ENCODE measurements at places on chromosomes 12 and 14. TPM values are rescaled to one million over a fixed set of nuclear protein-coding genes. Genes with fewer than 3 reads are reported as not detected.
A peak's percentile ranks its signal among the peaks of the same experiment; 100 is the strongest.

- no peak for DNase-seq
These were observed 7.2 kb downstream of the CD9 start for GRCh38 chr12:6207259-6207925.

GRCh38 chr12:102023343-102023930 lies 38.4 kb downstream of the WASHC3 start:
- DNase-seq, result peak; percentile 41

The SLC25A47 gene
- not detected for total RNA-seq

- DNase-seq, result no peak
These were observed 35.9 kb upstream of the PWP1 start for GRCh38 chr12:107649661-107650061.

The GPR65 gene
- total RNA-seq, result 0.05 TPM

GRCh38 chr12:75738486-75738885 lies 227.1 kb upstream of the KRR1 start:
- peak; percentile 95 for DNase-seq

The RPS6KL1 gene
- total RNA-seq, result 23.6 TPM

GRCh38 chr14:50926851-50927386 lies 17.4 kb downstream of the PYGL start:
- no peak for DNase-seq

- peak; percentile 61 for DNase-seq
These were observed 40.9 kb downstream of the ATL1 start for GRCh38 chr14:50600849-50601248.

- no peak for DNase-seq
These were observed 9.9 kb upstream of the ASPG start for GRCh38 chr14:104075530-104076151.

The SYT1 gene
- total RNA-seq, result 44.6 TPM

GRCh38 chr14:86196471-86196870 lies 666.5 kb downstream of the FLRT2 start:
- DNase-seq, result no peak

The SERPINA1 gene
- total RNA-seq, result not detected

GRCh38 chr14:42138406-42138805 lies 531.7 kb downstream of the LRFN5 start:
- no peak for DNase-seq

DNA sequence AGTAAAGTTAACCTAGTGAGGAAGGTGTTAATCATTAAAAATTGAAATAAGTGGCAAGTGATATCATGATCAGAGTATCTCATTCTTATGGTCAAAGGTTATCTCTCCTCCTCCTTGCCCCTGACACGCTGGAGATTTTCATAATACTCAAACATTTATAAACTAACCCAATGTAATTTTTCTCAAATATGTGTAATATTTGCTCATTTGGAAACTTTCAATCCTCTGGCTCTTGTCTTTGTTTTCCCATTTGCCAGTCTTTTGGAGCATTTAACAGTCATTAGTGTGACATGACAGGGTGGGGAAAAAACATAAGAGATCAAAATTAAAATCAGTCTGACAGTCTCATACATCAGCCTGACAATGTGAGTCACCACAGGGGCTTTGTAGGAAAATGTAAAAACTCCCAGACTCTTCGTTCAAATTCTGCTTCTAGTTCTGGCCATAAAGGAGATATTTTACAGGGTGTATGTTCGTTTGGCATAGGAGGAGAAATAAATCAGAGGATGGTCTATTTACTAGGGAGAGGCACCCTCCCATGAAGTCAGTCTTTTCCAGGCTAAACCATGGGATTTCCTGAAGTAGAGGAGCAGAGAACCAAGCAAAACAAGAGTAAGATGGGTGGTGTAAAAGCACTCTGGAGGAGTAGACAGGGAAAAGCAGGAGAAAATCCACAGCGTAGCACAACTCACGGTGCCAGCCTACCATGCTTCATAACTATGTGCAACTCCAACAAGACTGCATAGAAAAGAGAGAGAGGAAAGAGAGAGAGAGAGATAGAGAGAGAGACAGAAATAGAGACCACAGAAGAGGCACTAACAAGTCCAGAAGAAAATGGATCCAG lies 369.2 kb upstream of the PDE3A start:
- DNase-seq, result no peak

DNA sequence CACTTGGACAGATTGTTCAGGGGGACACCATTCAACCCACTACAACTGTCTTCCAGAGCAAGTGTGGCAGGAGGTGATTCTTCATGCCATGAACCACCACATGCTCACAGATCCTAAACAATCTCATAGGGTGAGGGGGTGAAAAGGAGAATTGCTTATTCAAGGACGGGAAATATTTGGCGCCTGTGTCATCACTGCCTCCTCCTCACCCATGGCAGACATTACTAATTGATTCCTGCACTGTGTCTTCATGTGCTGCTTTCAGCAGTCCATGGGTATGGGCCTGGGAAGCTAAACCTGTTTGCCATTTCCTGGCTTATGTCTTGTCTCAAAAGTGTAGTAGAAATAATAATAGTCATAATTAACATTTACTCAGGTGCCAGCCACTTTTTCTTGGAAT lies 31.3 kb downstream of the MMAB start:
- no peak for DNase-seq

- DNase-seq, result no peak
These were observed 151.2 kb upstream of the CRY1 start for GRCh38 chr12:107244584-107244983.

- DNase-seq, result peak; percentile 29
These were observed 75.9 kb downstream of the CCDC92 start for GRCh38 chr12:123896767-123897166.

- DNase-seq, result no peak
These were observed 2.9 kb upstream of the CLMN start for GRCh38 chr14:95322651-95323050.

The IFI27 gene
- total RNA-seq, result 5.8 TPM

The HOXC13 gene
- total RNA-seq, result 3.6 TPM

DNA sequence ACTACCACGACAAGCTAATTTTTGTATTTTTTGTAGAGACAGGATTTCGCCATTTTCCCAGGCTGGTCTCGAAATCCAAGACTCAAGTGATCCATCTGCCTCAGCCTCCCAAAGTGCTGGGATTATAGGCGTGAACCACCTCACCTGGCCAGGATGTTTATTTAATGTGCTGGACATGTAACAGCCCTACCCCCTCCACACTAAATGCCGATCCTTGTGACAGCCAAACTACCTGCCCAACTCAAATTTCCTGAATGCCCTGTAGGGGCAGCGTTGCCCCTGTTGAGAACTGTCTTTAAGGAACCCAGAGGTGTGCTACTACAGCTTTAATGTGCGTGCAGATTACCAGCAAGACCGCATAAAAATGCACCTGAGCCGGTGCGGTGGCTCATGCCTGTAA lies 48.1 kb downstream of the KCNK13 start:
- no peak for DNase-seq

- no peak for DNase-seq
These were observed 48.5 kb upstream of the NUAK1 start for GRCh38 chr12:106187155-106187789.

- no peak for DNase-seq
These were observed 36.8 kb upstream of the SCAF11 start for GRCh38 chr12:46027172-46027571.

DNA sequence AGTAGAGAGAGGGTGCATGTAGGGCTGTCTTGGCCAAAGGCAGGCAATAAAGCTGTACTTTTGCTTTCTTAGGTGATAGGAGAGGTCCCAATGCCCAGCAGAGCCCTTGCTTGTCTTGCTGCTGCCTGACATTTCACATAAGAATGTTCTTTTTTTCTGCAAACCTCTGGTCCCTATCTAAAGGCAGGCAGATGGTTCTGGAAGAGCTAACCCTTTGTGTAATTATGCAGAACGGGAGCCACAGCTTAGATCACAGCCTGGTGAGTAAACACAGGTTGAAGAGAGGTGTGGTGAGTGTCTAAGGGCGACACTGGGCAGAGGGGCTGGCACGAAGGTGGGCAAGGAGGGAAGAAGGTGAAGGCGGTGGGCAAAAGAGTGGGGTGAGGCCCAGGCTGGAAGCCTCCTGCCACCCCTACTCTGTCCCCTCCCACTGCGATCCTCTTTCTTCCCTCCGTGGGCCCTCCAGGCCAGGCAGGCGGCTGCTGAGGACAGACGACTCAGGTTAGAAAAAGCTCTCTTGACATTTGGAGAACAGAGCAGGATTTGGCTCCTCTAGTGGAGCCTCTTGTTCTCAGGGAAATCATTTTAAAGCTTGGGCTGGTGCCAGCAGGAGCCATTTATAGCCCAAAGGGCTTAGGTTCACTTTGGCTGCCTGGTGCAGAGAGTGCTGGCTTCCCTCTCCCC lies 42.8 kb downstream of the PRMT8 start:
- DNase-seq, result peak; percentile 43

DNA sequence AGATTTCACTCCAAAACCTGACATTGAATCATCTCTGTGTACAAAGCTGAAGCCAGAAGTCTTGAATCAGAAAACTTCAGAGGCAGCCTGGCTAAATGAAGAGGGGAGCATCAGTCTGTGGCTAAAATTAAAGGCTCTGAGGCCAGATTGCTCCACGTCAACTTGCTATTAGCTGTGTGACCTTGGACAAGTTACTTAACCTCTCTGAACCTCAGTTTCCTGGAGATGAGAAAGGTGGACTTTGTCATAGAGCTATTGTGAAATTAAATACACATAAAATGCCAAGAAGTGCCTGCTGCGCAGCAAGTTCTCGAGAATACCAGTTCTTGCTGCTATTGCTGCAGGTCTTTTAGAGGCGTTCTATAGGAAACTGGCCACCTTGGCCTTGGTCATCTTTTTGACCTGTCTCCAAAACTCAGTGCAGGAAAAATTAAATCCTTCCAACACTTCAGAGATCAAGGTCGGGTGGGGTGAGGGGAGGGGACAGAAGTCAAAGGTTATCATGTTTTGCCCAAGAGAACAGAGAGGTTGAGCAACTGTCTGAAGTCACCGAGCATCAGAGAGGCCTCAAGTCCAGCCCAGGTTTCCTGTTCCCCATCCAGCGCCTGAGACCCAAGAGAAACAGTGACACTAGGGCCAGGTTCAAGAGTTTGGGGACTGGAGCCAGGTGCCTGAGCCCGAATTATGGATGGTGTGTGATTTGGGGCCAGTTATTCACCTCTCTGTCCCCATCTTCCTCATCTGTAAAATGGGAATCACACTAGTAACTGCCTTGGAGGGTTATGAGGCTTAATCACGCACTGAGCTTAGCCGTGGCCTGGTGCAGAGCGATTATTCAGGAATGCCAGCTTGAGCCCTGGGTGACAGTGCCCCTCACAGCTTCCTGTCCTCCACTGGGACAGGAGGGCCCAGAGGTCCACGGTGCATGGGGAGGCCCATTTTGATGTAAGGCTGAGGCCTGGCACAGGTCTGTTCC lies 1.1 kb downstream of the SERPINA1 start:
- no peak for DNase-seq

DNA sequence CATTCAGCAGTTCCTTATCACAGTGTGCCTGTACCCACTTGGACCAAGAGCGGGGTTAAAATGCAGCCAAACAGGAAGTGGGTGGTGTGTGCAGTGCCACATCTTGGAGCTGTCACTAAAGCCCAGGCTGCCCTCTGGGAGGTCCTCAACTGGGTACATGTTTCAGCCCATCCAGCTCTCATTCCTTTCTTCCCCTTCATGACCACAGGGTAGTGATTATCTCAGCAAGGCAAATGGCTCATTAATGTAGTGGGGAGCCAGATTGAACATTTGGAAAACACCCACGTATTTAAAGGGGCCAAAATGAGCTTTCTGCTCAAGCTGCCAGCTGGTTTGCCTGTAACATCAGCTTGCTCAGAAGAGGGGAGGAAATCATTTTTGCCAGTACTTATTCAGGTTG lies 210.8 kb upstream of the BTG1 start:
- DNase-seq, result no peak

DNA sequence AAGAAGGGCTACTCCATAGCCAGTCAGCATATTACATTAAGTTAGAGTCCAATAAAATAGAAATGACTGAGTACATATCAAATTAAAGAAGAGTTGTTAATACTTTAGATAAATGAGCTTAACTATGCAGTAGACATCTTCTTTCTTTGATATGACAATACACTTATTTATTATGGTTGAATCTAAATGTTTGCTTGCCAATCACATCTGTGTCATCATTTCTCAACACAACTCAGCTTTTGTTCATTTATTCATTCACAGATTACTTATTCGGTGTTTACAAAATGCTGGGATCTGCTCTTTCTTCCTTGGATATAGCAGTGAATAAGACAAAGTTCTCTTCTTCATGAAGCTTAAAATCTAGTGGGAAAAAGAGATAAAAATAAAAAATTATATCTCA lies 614.6 kb upstream of the ATP2B1 start:
- no peak for DNase-seq

DNA sequence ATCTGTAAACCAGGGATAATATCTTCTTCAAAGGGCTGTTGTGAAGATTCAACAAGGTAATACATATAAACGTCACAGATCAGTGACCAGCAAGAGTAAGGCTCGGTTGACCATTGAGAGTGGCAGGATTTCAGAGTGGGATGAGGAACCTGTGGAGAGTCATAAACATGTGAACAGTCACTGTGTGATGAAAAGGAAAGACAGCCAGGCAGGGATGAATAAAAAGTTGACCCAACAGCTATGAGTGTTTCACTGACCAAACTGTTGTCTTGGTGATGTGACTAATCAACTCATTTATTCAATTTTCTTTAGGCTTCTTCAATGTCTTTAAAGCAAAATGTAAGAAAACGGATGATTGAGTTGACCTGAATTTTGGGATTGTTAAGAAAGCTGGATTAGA lies 8.6 kb upstream of the FRMD6 start:
- no peak for DNase-seq

DNA sequence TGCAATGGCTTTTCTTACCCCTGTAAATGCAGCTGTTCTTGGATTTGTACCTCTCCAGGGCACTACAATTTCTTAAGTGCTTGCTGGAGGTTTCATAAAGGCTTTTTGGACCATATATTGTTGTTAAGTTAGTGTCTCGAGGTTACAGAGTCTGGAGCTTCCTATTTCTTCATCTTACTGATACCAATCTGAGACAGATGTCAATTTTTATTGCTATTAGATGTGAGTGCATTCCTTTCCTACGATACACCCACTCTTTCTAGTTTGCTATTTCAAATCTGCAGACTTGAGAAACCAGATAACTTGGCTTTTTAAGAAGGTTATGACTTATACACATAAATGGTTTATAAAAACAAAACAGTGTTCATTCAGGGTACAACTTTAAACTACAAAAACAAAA lies 2.1 kb downstream of the NOXRED1 start:
- no peak for DNase-seq

DNA sequence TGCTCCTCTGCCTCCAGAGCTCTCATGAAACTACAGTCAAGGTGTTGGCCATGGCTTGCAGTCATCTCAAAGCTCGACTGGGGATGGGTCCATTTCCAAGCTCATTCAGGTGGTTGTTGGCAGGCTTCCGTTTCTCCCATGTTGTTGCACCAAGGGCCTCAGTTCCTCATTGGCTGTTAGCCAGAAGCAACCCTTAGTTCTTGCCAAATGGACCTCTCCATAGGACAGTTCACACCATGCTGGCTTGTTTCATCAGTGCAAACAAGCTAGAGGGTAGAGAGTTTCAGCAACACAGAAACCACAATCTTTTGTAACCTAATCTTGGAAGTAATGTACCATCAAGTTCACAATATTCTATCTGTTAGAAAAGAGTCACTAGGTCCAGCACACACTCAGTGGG lies 22.7 kb upstream of the PPM1A start:
- DNase-seq, result no peak

Measured in myocyte (in vitro differentiated cells).